NCI-H1436 treated with DMSO at 0.1 percent for 48 hours (cell line): ENCODE measurements at places on chromosomes 4 and X.

GRCh38 chr4:144449611-144450010 lies 196.3 kb upstream of the HHIP start:
- DNase-seq, result no peak

DNA sequence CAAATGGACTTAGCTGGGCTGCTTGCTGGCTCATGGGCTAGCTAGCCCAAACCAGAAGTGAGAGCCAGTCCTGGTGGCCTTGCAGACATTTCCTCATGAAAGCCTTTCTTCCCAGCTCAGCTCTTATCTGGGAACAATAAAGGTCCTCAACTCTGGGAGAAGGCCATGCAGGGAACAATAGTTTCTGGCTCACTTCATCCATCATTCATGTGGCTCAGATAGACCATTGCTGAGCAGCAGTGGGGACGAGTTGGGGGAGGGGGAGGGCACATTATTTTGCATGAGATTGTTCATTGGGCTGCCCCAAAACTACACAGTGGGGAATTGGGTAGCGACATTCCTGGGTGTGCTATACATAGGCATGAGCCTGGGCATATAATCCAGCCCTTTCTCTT lies 47.6 kb downstream of the NHSL2 start:
- DNase-seq, result no peak

- DNase-seq, result no peak
Measured at GRCh38 chrX:12989461-12989860, 14.6 kb downstream of the TMSB4X start.

- no peak for DNase-seq
Measured at GRCh38 chr4:102858828-102859464, 9.8 kb upstream of the CISD2 start.
